Left renal cortex interstitium (tissue), 4 donors: ENCODE measurements at places on chromosomes 5 and 9.

DNA sequence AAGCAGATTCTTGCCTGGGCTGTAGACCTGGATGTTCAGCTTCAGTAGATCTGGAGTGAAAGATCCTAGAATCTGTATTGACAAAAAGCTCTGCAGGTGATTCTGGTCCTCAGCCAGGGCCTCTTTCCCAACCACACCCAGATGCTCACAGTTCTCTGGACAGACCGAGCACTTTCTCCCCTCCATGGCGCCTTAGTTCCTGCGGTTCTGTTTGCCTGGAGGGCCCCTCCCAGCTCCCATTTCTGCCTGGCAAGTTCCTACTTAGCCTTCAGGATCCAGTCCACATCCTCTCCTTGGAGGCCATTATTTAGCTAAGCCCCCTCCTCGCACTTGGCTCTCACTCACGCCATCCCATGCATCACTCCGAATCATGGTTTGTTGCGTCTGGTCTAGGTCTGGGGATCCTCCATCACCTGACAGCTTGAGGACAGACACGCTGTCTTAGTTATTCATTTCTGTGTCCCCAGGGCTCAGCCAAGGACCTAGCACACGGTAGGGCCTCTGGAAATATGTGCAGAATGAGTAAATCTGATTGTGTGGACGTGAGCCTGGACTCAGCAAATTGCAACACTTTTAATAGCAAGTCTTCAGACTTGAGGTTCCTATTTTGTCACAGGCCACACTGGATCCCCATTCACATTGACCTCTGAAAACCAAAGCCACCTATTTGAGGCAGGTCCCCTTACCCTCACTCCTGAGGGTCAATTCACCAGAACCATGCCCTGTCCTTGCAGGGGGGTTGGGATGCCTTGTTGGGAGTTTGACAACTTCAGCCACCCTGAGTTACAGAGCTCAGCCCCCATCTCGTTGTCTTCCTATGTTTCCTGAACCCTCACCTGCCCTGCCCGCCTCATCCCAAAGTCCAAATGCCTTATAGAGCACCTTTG lies 50.7 kb downstream of the COL15A1 start:
- DNase-seq = no peak

DNA sequence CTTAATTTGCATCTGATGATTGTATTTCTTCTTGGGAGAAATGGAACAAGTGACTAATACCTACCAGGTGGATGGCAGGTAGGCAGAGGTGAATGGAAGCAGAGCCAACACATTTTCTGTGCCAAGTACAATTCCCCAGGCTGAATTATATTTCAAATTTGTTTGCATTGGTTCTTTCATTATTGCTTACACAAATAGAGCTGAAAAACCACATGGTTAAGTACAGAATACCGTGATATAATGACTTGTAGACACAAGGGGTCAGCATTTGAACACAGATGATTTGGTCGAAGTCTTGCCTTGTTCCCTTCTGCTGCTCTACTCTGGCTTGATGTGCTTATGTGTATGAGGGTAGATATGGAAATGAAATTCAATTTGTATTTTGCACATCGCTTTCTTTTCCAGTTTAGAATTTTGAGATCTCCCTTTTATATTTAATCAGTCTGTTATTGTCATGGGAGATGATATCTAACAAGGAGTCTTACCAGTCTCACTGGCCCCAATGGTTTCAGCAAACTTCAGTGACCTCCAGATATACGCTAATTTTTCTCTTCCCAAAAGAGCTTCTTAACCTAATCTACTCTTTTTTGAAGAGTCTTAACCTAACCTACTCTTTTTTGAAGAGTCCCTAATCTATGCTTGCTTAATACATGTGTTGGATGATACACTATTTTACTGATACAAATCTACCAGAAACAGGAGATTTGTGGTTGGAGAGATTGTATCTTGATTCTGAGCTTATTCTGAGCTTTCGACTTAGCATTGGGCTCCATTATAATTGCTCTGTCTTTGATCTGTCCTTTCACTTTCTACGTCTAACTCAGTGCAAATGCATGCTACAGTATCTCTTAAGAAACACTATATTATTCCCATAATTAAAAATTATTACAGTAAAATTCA lies 88.1 kb downstream of the PCSK1 start:
- no peak for DNase-seq

- no peak for DNase-seq
These were observed 6.4 kb upstream of the MEF2C start for GRCh38 chr5:88889189-88890069.

DNA sequence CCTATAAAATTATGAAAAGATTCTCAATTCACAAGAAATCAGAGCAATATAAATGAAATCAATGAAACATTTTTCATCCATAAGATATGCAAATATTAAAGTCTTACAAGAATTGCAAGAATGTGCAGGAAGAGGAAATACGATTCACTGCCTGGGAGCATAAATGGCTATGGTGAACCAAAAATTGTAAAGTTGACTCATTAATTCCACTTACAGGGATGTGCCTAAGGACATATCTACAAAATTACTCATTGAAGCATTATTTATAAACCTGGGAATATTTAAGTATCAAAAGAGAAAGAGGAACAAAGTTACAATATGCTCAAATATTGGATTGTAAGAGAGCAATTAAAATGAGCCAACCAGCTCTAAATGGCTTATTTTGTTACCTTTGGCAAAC lies 6.9 kb upstream of the NIPSNAP3A start:
- DNase-seq = no peak

DNA sequence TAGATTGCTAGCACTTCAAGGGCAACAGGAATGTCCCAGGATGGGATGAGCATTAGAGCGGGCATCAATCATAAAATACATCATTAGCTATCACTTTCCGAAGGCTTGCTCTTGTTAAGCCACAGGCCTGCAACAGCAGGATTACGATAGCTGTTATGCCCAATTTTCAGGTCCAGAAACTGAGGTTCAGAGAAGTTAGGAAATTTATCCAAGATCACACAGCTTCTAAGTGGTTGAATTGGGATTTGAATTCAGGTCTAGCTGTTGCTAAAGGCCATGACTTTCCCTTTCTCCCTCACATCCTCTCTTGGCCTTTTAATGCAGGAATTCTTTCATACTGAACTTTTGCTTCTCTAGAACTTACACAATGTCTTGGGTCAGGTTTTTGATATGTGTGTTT lies 119.4 kb upstream of the ERCC6L2 start:
- no peak for DNase-seq

GRCh38 chr5:12023614-12024241 lies 119.5 kb upstream of the CTNND2 start:
- peak; percentile 43 for DNase-seq

DNA sequence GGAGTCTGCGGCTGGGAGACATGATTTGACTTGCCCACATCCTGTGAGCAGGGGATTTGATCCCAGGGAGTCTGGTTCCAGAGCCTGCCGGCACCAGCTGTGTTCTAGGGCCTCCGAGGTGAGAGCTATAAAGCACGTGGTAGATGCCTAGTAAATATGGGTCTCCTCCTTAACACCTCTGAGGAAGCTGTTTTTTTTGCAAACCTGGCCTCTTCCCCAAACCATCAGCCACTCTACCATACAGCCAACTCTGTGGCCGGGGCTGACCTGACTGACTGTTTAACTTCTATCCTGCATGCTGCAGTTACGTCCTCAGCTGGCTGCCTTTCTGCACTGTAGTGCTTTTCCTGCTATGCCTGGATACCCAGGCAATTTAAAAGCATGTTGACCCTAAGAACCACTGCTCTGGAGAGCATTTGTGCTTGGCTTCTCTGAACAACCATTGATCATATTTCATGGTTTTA lies 220.5 kb downstream of the SLIT3 start:
- no peak for DNase-seq

GRCh38 chr5:138603249-138603920 lies 28.2 kb upstream of the HSPA9 start:
- no peak for DNase-seq

GRCh38 chr9:124074746-124075145 lies 63.2 kb downstream of the LHX2 start:
- DNase-seq = no peak

DNA sequence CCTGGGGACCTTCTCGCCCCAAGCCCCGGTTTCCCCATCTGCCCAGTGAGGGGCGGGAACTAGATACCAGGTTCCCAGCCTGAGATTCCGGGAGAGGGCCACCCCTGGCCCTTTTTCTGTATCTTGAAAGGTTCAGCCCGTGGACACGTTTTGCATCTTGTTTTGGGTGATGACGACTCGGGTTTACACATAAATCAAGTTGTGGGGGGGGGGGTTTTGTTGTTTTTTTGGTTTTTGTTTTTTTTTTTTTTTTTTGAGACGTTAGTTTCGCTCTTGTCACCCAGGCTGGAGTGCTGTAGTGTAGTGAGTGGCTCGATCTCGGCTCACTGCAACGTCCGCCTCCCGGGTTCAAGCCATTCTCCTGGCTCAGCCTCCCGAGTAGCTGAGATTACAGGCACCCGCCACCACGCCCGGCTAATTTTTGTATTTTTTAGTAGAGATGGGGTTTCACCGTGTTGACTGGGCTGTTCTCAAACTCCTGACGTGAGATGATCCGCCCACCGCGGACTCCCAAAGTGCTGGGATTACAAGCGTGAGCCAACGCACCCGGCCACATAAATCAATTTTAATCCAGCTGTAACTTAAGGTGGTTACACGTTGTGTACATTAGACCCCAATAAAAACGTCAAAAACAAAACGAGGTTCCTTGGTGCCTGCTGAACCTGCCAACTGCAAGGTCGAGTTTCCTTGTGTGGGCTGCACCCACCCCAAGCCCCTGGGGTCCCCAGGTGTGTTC lies 1.1 kb upstream of the BRD3 start:
- DNase-seq = no peak

- DNase-seq = no peak
These were observed 1018.3 kb downstream of the CDH12 start for GRCh38 chr5:21834863-21835262.

DNA sequence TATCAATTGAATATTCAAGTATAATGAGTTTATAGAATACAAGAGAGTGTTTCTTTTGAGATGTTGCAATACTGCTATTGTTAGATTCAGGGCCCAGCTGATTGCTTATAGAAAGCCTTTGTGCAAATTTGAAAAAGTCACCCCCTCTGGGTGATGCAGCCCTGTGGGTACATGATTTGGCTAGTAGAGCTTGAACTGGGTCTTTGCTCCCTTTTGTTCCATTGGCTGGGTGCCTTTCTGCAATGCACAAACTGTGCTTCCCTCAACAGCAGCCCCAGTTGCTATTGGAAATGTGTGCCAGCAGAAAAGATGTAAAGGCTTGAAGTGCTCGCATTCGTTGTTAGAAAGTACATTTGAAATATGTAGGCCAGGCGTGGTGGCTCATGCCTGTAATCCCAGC lies 61.8 kb upstream of the CEMIP2 start:
- no peak for DNase-seq

DNA sequence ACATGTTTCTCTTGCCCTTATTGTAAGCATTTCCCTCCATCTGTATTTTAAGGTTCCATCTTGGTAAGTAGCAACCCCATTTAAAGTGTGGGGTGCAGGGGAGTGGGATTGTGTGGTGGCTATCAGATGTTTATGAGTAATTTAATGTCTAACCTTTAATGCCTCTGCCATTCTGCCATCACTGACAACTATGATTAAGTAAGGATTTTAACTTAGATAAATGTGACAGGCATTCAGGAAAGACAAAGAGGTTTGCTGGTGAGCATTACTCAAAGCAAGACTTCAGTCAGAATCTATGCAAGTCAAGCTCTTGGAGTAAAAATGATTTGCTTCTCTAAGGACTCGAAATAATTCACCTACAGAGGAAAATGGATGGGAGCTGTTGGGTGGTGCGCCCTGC lies 143.0 kb downstream of the NXNL2 start:
- no peak for DNase-seq

DNA sequence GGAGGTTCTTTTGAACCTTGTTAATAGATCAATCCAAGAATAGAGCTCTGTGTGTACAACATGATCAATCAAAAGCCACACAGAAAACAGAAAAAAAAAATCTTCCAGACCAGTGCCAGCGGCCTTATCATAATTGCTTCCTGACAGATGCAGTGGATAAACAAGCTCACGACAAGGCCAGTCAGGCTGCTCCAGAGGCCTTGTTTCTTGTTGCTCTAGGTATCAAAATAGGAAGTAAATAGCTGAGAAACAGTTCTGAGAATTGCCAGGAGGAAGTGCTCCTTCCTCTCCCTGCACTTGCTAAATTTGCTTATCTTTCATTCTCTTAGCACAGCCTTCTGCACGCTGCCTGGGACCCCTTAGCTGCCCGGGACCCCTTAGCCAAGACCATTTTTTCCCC lies 199.0 kb upstream of the TARS1 start:
- DNase-seq = no peak

- no peak for DNase-seq
These were observed 94.4 kb upstream of the FSTL4 start for GRCh38 chr5:133706506-133707430.

DNA sequence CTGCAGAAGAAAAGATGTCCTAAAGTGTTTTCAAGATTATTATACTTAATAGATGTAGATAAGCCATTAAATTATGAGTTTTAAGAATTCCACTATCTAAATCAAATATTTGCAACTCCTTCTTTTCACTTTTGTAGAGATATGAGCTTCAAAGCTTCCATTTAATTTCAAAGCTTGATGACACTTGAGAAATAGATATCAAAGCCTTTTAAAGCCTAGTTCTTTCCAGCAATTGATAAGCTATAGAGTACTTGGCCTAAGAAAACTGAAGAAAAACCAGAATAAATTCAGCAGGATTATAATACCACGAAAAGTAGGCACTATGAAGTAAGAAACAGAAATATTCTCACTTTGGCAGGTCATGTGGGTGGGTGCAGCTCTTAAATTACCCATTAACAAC lies 1.7 kb downstream of the TNFSF8 start:
- no peak for DNase-seq

- DNase-seq = no peak
These were observed 25.6 kb upstream of the NSMF start for GRCh38 chr9:137484551-137485315.

DNA sequence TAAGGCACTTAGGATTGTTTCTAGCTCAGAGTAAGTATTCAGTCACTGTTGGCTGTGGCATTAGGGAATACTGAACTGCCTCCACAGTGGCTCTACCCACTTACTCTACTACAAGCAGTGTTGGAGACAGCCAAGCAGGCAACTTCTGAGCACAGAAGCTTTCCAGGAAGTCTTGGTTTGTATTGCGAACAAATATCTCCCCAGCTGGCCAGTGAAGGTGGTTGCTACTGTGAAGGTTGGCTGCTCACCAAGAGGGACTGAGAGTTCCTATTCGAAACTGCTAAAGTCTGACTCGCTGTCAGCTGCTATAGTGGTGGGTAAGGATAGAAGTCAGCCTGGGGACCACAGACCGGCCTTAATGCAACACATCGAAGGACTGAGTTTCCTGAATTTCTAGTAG lies 319.1 kb downstream of the KIF4B start:
- no peak for DNase-seq

DNA sequence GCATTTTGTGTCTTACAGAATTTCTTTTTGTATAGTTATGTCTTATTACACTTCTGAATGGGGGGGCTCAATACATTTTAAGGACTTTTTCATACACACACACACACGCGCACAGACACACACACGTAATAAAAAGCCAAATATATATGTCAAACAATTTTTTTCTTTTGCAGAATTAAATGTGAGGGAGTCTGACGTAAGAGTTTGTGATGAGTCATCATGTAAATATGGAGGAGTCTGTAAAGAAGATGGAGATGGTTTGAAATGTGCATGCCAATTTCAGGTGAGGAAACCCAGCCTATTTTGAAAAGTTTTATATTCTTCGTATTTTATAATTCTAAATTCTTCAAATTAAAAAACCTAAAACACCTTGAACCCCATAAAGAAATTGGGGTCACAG lies 25.6 kb downstream of the TMEFF1 start:
- DNase-seq = no peak

GRCh38 chr9:101119206-101119819 lies 90.8 kb downstream of the PLPPR1 start:
- DNase-seq = no peak
